CD4-positive, alpha-beta T cell treated with Interferon alpha-2 for 1 hour (primary cell): ENCODE measurements at places on chromosomes 1 and 21.

DNA sequence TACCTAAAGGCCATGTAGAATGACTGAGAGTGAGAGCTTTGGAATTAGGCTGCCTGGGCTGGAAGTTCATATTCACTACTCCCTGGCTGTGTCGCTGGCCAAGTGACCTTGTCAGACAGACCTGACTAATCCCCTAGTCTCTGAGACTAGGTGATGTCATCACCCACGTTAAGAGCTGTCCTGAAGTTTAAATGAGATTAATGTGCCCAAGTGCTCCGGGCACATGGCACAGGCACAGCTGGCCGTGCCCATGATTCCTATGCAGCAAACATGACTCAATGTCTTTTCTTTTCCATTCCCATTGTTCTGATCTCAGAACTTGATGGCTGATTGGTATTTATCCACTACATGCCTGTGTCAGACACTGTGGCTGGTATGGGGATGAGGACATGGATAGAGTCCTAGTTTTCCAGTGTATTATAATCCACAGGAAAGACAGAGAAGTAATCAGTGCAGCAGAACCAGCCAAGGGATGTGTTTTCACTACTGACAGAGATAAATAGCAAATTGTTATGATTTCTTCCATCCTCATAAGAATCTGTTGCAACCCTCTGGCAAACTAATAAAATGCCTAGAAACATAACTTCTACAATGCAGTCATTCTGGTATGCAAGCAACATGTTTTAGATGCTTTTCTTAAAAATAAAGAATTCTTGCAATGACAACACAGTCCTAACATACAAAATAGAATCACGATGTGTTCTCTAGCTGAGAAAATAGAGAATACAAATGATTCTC lies 180.9 kb downstream of the PCP4 start:
- no peak for DNase-seq

DNA sequence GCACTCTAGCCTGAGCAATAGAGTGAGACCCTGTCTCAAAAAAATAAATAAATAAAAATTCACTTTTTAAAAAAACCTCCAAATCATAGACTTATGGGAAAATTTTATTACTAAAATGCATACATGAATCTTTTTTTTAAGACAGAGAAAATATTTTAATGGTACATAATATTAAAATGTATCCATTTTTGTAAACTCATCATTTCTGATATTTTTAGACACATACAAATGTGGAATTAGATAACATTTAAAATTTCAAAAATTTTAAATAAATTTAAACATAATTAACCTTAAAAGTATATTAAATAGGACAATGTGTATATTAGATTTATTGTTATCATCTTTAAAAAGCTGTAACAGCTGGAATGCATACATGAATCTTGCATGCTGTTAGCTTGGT lies 33.9 kb downstream of the SMAP2 start:
- no peak for DNase-seq

- no peak for DNase-seq
These were observed 209.8 kb upstream of the PRMT6 start for GRCh38 chr1:106846656-106847055.

- no peak for DNase-seq
These were observed 25.6 kb downstream of the DIRAS3 start for GRCh38 chr1:68024635-68025338.

DNA sequence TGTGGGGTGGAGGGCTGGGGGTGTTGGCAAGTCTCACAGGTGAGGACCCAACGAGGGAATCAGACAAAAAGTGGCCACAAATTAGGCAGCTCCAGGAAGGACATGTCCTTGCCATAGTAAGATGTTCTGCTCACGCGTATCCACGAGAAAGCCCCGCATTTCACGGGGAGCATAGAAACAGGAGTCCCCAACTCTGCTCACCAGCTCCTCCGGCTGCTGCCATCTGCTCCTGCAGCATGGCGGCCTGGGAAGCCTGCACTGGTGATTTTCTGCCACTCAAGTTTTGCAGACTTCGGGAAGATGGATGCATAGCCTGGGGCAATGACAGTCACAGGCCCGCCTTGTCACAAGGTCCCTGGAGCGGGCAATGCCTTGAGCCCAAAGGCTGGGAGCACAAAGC lies 9.3 kb downstream of the TCP10L start:
- no peak for DNase-seq

GRCh38 chr1:84721152-84721551 lies 30.9 kb upstream of the SSX2IP start:
- DNase-seq = no peak

- no peak for DNase-seq
These were observed 61.4 kb downstream of the RNASEL start for GRCh38 chr1:182527680-182528079.

DNA sequence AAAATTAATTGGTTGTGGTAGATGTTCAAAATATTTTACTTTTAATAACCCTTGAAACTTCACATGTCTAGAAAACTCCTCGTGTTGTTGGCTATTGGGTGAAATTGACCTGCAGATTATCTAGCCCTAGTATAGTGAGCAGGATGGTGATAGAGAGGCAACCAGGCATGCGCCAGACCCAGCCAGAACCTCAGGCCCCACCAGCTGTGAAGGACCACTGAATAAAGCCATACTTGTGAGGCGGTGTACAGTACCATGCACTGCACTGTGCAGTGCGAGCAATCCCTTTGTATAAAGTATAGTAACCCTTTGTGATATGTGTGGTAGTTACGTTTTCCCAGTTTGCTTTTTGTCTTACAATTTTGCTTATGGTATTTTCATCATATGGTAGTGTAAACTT lies 8.5 kb downstream of the TTF2 start:
- no peak for DNase-seq

DNA sequence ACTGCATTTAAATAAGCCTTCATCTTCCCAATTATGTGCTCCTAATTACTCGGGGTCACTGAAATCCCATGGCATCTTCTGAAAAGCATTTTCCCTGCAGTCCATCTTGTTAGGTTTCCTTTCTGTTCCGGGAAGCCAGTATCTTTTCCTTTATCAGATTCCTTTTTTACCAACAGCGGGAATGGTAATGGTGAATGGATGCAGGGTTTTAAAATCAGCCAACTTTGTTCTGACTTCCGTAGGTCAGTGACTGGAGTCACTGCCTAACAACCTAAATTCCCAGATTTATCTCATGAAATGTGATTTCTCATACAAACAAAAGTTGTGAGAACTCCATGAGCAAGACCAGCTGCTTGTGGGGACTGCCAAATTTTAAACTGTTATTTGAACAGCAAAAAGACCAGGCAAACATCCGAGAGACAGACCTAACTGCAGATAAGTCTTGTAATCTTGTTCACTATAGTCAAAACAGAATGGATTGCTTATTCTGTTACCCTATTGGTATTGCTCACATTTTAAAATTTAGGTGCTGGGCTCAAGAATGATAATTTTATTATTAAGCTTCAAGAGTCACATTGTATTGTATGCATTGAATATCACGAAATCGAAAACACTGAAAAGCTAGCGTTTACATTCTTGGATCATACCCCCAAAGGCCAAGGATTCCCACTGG lies 1.2 kb upstream of the RWDD3 start:
- no peak for DNase-seq

- no peak for DNase-seq
These were observed 31.7 kb downstream of the WNT3A start for GRCh38 chr1:228038387-228039005.

GRCh38 chr1:20823845-20824244 lies 36.7 kb upstream of the HP1BP3 start:
- DNase-seq = no peak

- DNase-seq = no peak
These were observed 179.7 kb downstream of the CHRM3 start for GRCh38 chr1:239566074-239566473.

DNA sequence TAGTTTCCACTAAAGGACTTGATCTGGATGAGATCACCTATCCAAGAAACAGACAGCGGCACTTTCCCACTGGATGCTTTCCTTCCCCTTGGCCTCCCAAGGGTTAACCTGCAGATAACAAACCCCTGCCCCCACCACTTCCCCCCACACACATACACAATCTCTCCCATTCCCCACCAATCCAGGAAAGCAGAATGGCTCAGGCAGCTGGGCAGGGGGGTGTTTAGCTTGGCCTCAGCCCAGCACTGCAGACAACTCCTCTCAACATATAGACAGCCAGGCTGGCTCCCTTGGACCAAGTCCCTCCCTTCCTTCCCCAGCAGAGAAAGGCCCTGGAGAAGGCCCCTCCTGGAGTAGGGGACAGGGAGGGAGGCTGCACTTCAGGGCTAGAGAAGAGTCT lies 24.6 kb downstream of the PLEKHA6 start:
- no peak for DNase-seq

GRCh38 chr1:32393832-32394140 lies 455 bp downstream of the BSDC1 start:
- peak; percentile 52 for DNase-seq

- no peak for DNase-seq
These were observed 7.3 kb downstream of the IER5 start for GRCh38 chr1:181095763-181096184.
